ENCODE measurements at places on chromosomes 5 and 9.

- DNase-seq: no peak
Measured at GRCh38 chr9:92003308-92004044, 53.4 kb upstream of the ROR2 start.

GRCh38 chr9:27482709-27483108, 41.4 kb upstream of the IFNK start:
- no peak for DNase-seq

DNA sequence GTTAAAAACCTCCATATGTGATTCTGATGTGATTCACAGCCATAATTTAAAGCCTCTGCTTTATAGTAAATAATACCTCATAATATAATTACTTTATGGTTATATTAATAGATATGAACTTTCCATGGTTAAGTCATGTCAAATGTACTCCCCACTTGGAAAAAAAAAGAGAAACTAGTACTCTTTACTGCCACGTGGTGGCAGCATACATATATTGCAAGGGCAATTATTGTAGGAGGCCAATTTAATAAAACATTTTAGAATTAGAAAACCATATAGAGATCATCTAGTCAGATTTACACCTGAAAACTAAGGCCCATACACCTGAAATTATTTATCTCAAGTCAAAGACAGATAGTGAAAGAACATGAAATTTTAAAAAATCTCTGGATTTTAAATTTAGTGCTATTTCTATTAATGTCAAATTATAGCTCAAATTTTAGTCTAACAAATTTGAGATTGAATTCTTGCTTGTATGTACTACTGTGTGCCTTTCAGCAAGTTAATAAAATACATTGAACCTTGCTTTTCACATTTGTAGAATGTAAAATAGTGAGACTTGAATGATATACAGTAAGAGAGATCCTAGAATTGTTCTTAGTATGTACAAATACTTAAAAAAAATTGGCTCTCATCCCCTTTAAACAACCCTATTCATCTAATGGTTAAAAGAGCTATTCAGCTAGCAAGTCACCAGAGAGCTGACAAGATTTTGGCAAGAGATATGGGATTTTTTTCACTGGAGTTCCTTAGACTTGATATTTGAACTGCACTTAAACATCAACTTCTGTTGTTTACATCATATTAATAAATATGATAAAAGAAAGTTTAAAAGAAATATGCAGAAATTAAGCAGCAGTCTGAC, 603.8 kb downstream of the TLE4 start:
- DNase-seq: no peak

GRCh38 chr9:78515108-78515507, 218.2 kb downstream of the PSAT1 start:
- DNase-seq: no peak

- no peak for DNase-seq
Measured at GRCh38 chr5:29214839-29215238, 1978.6 kb upstream of the CDH6 start.

DNA sequence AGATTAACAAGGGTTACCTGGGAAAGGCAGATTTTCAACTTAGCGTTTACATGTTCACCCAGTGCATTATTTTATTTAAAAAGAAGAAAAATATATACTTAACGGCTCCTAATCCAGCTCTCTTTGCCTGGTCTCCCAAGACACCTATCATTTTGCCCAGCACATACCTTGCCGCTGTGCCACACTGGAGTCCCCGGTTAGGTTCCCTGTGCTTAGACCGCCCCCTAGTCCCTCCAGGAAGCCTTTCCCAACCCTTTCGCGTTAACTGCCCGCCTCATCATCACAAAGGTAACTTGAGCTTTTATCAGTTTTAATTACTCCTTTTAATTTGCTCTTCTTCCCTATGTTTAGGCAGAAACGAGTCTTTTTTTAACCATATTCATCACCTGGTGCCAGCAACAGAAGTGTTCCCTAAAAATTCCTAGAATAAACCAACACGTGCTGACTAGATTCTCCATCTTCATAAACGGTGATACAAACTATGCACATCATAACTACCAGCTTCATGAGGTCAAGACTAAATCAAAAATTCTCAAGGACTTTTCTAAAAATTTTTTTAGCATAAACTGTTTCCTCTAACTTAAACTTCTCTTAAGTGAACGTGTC, 19.7 kb downstream of the DNAJA1 start:
- no peak for DNase-seq

DNA sequence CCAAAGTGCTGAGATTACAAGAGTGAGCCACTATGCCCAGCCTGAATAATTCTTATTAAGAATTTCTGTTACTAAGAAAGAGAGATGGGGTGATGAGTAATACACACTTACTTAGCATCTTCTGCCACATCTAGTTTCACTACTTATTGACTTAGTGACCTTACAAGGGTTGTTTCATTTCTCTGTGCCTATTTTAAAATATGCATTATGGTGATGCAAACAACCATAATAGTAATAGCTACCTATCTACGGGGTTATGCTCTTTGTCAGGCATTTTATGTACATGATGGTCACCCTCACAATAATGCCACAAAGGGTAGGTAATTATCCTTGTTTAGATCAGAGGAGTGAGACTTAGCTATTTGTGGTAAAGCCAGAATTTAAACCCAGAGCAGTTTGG, 499.0 kb upstream of the SGCD start:
- no peak for DNase-seq

GRCh38 chr5:120538644-120539043, 74.5 kb downstream of the PRR16 start:
- no peak for DNase-seq

DNA sequence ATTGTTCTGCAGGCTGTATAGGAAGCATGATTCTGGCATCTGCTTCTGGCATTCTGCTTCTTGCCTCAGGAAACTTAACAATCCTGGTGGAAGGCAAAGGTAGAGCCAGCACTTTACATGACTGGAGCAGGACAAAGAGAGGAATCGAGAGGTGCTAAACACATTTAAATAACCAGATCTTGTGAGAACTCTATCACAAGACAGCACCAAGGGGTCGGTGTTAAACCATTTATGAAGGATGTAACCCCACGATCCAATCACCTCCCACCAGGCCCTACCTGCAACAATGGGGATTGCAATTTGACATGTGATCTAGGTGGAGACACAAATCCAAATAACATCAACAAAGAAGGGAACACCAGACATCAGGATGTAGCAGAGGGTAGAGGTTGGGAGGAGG, 221.5 kb downstream of the CDH12 start:
- DNase-seq: no peak

- DNase-seq: peak; percentile 54
Measured at GRCh38 chr9:135100241-135100681, 12.8 kb downstream of the OLFM1 start.

GRCh38 chr9:129138144-129138462, 26.9 kb downstream of the PTPA start:
- no peak for DNase-seq

DNA sequence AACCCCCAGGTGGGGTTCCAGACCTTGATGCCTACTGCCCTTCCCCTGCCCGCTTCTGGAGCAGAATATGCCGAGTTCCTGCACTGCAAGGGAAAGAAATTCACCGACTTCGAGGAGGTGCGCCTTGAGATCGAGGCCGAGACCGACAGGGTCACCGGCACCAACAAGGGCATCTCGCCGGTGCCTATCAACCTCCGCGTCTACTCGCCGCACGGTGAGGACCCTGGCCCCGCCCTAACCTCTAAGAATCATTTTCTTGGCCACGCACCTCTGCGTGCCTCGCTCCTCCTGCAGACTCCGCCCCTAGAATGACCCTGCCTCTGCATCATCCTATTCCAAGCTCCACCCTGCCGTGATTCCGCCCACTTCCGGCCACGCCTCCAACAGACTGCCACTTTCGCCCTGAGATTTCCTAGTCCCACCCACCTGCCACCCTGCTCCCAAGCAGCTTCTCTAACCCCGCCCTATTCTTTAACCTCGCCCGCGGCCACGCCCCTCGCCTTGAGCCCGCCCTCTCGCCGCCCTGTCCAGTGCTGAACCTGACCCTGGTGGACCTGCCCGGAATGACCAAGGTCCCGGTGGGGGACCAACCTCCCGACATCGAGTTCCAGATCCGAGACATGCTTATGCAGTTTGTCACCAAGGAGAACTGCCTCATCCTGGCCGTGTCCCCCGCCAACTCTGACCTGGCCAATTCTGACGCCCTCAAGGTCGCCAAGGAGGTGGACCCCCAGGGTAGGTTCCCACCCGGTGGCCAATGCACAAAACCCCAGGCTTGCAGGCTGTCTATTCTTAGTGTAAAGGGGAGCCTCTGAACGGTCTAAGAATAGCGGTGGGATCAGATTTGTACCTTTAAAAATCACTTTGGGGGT, 15.6 kb downstream of the DNM1 start:
- DNase-seq: peak; percentile 70

DNA sequence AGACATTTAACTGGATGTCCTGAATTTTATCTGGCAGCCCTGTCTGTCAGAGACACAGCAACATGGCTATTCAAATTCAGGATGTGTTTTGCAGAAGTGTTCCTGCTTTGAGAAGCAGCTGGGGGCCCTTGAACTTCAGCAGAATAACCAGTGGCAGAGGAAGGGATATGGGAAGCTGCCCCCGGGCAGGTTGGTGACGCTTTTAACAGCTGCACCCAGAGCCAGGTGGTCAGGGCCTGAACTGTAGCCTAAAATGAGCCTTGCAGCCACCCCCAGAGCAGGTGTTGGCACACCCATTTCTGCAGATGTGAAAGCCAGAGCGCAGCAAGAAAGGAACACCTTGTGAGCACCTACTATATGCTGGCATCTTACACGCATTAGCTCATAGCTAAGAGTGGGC, 128.7 kb upstream of the BOD1 start:
- no peak for DNase-seq

Data from NCI-H187 (cell line).